Left hindlimb (tissue), 1 donor: ENCODE measurements at places on chromosomes 7 and 10.

DNA sequence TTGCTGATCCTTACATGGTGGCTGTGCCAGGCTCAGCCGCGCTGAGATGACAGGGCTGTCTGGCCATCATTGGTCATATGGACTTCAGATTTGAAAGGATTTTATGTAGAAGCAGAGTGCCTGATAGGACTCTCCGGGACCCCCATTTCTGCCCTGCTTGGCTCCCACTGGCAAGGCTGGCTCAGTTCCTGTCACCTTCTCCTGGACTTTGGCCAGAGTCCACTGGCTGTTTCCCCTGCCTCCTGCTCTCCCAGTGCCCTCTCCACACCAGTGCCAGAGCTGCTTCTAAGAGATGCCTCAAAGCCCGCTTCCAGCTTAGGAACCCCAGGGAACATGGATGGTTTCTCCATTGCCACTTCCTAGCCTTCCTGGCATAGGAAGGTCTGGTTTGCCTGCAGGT lies 5.1 kb upstream of the SH2D4B start:
- no peak for DNase-seq

- peak; percentile 69 for DNase-seq
These were observed 983 bp downstream of the TNRC18 start for GRCh38 chr7:5422396-5423305.

DNA sequence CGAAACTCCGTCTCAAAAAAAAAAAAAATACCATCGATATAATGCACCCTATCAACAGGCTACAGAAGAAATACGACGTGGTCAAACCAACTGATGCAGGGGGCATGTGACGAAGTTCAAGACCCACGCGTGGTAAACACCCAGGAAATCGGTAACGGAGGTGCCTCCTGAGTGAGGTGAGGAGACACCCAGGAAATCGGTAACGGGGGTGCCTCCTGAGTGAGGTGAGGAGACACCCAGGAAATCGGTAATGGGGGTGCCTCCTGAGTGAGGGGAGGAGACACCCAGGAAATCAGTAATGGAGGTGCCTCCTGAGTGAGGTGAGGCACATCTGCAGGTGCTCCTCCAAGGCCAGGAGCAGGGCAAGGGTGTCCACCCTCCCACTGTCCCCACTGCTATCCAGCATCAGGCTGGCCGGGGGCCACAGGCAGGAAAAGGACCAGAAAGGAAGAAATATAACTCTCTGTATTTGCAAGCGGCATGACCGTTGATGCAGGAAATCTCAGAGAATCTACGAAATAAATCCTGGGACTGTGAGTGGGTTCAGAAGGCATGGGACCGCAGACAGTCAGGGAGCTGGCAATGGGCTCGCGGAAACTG lies 10.7 kb upstream of the GPR146 start:
- DNase-seq, result no peak

DNA sequence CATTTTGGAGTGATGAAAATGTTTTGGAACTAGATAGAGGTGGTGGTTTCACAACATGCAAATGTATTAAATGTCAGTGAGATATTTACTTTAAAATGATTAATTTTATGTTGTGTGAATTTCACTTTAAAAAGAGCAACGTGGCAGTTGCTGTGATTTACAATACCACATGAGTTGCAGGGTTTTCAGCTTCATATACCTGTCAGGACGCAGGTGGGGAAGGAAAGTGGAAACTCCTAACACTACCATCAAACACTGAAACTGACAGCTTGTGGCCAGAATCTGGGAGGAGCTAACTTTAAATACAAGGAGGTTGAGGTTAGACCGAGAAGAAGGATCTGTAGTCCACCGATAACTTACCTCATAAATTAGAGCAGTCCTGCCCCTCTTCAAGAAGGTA lies 168.9 kb upstream of the TMEM72 start:
- DNase-seq, result no peak

DNA sequence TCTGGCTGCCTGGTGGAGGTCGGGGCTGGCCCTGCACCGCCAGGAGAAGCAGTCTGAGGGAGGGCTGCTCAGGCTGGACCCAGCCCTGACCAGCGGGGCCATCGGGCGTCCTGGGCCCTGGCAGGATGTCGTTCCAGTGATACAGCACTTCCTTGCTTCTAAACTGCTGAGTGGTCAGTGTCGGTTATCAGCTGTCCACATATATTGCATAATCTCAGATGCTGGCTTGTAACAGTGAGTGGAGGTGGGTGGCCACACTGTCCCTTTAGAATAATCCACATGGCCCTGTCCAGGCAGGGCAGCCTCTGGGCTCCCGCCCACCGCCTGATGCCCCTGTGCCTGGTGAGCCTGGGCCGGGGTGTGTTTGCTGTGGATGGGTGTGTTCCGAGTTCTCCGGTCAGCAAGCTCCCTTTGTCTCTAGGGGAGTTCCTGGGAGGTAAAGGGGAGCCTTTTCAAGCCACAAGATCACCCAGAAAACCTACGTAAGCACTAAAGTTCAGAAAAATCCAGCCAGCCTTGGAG lies 86.1 kb downstream of the LHPP start:
- no peak for DNase-seq

DNA sequence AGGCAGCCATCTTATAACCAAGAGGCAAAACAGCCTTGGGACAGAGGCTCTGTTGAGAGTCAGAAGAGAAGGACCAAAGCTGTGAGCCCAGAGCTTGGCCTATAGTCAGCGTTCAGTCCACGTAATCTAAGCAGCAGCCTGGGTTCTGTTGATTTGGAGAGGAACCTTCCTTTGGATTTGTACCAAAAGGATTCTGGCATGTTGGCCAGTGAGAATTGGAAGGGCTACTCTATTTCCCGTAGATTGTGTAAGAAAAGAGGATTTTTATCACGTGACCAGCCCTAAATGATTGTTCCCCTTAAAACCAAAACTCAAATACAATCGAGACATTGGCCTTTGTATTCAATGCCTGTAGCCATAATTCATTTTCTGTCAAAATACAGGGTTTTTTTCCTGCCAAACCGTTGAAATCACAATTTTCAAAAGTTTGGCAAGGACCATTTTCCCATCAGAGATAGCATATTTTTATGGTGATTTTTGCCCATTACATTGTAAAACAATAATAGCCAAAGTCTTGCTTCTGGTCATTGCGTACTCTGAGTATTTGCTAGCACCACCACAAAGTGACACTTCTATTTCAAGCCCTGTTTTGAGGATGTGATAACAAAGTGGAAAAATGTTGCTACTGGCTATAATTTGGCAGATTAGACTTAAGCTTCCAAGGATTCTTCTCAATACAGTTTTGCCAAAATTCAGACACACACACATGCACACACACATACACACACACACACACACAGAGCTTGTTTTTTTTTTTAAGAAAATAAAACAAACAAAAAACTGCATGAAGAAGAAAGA lies 23.1 kb upstream of the BMPER start:
- DNase-seq, result no peak

GRCh38 chr7:28093623-28094232 lies 86.9 kb downstream of the JAZF1 start:
- DNase-seq, result peak; percentile 69

GRCh38 chr10:131181456-131181855 lies 130.1 kb downstream of the TCERG1L start:
- no peak for DNase-seq

- no peak for DNase-seq
These were observed 34.8 kb downstream of the C7orf33 start for GRCh38 chr7:148625342-148625741.

DNA sequence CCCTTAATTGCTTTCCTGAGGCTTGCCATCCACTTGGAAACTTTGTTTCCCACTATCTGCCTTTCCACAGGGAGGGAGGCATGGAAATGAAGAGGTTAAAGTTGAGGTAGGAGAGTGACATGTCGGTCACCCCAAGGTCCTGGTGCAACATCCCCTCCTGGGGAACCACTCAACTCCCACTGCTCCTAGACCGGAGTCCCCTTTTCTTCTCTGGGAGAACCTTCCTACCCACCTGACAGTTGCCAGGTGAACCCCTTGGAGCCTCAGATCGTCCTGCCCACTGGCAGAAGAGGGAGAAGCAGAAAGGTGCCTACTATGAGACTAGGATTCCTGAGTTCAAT lies 21.7 kb downstream of the IMPDH1 start:
- DNase-seq, result no peak

- DNase-seq, result no peak
These were observed 999 bp downstream of the ITIH5 start for GRCh38 chr10:7665767-7666166.
